ENCODE measurements at places on chromosomes 1 and 21.

DNA sequence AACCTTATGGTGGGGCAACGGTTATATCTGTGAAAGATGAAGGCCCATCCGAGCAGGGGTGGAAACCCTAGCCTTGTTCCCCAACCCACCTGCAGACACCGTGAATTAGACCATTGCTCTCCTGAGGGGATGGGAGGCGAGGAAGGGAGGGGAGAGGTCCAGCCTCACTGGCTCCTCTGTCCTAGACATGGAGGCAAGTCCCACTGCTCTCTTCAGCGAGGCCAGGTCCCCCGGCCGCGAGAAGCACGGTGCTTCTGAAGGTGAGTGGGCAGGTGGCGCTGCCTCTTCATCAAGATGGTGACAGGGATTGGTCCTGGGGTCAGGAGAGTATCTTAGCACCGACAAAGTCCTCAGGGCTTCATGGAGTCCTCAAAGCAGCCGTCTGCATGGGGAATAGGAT lies 59.3 kb downstream of the VWA5B1 start:
- DNase-seq, result no peak

- DNase-seq, result no peak
Observed at GRCh38 chr1:31216016-31216415, 23.7 kb downstream of the NKAIN1 start.

GRCh38 chr1:20685099-20685662 lies 24.0 kb upstream of the DDOST start:
- DNase-seq, result no peak

GRCh38 chr1:200776949-200777348 lies 38.3 kb downstream of the CAMSAP2 start:
- DNase-seq, result no peak

- DNase-seq, result no peak
Observed at GRCh38 chr1:24591781-24592180, 35.9 kb downstream of the NCMAP start.

- no peak for DNase-seq
Observed at GRCh38 chr1:201964261-201964660, 9.0 kb downstream of the TIMM17A start.

DNA sequence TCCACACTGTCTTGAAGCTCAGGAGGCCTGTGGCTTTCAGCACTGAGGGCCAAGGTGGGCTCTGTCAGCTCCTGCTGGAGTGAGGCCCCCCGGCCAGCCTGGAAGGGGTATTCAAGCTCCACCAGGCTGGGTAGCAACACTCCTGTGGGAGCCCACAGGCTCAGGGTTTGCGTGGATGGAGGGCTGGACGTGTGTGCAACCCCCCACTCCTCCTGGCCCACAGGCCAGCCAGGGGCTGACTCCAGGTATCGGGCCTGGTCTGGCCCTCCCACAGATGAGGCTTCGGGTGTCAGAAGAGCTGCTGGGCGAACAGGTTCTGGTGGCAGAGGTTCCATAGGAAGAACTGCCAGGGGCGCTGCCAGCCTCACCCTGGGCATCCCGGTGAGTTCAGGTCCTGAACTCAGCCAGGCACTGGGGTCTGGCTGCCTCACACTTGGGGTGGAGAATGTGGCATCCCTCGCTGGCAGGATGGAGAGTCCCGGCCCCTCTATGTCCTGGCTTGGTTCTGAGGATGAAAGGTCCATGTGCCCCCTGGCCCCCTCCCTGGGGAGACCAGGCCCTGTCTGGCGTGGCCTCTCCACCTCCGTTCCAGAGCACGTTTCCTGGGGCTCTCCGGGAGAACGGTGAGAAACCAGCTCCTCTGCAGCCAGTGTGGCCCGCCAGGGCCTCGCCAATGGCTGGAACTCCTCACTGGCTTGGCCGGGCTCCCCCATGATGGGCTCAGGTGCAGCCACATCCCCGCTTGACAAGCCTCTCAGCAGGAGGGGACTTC lies 64.6 kb upstream of the TARDBP start:
- DNase-seq, result no peak

- DNase-seq, result no peak
Observed at GRCh38 chr1:171219346-171220080, 28.8 kb upstream of the FMO1 start.

GRCh38 chr1:194624833-194625232 lies 1438.4 kb upstream of the B3GALT2 start:
- DNase-seq, result no peak

- peak; percentile 53 for DNase-seq
Observed at GRCh38 chr1:229342656-229343569, at the start of gene CCSAP. Gene CCSAP, minus strand, starts transcription at chr1:229343047. Its CDS starts 582 bp downstream, at chr1:229342465.

- no peak for DNase-seq
Observed at GRCh38 chr21:45158491-45159423, 84.4 kb downstream of the ADARB1 start.

DNA sequence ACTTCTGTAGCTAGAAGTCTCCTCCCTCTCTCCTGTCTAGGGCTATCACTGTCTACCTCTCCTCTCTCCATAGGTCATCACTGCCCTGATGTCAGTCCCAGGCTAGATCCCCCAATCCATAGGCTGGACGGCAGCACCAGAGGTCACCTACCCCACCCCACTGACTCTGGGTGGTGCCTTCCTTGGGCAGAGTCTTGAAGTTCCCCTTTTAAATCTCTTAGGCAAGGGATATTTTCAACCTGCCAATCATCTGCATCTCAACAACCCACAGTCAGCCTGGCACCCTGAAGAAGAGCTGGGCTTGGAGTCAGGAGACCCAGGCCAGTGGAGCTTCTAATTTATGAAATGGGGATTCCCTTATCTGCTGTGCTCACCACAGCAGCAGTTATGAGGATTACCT lies 13.2 kb downstream of the MYBPH start:
- DNase-seq, result no peak

DNA sequence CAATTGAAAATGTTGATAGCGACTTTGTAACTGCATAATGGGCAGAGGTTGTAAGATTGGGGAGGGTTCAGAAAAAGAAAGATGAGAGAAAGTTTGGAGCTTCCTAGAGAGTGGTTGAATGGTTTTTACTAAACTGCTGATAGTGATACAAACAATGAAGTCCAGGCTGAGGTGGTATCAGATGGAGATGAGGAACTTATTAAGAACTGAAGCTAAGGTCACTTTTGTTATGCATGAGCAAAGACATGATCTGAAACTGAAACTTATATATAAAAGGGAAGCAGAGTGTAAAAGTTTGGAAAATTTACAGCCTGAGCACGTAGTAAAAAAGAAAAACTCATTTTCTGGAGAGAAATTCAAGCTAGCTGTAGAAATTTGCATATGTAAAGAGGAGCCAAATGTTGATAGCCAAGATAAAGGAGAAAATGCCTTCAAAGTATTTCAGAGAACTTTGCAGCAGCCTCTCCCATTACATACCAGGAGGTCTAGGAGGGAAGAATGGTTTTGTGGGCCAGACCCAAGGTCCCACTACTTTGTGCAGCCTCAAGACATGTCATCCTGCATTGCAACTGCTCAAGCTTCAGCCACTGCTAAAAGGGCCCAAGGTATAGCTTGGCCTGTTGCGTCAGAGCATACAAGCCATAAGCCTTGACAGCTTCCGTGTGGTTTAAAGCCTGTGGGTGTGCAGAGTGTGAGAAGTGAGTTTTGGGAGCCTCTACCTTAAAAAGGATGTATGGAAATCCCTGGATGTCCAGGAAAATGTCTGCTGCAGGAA lies 843.9 kb downstream of the AMY1C start:
- no peak for DNase-seq

DNA sequence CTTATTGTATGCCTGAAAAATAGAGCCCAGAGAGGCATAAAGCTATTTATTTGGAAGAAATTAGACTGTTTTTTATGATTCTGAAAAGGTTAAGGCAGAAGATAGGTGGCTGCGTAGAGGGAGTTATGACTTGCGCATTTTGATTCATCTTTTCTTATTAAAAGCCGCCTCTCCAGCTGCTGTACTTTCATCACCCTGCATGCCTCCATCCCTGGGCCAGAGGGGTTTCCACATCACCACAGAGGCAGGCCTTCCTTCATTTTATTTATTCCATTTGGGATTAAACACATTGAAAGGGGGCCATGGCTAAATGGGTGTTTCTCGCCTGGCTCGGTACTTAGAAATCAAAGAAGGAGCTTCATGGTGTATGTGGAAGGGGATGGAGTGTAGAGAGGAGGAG lies 14.6 kb upstream of the RGS8 start:
- no peak for DNase-seq

DNA sequence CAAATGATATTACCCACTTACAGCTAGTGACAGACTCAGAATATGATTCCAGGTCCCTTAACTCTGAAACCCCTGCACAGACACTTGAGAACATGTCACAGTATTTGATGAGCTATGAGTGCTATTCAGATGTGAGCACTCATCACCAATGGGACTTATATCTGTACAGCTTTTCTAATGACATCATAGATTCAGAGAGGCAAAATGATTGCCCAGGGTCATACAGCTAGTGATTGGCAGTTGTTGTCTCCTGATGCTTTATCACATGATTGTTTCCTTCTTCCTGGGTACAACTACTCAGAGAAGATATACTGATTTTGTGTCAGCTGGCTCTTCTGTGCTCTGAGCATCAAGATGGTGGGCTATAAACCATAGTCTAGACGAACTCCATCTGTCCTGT lies 428.0 kb upstream of the BEND5 start:
- DNase-seq, result no peak

DNA sequence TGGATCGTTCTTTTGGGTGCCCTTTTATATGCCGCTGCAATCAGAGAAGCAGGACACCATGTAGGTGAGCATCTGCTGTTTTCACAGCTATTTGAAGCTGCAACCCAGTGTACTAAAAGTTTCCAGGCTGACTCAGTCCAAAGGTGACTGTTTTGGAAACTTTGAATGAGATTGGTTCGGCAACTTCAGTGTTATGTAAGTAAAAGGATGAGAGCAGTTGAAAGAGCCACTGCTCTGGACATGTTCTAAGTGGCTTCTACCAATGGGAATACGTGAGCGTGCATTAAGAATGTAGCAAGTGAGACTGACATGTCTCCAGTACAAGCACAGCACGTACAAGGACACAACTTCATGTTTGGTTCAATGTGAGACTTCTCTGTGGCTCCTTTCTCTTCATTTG lies 55.6 kb downstream of the DDR2 start:
- DNase-seq, result no peak

- no peak for DNase-seq
Observed at GRCh38 chr1:93679546-93679945, 2.1 kb downstream of the BCAR3 start.

DNA sequence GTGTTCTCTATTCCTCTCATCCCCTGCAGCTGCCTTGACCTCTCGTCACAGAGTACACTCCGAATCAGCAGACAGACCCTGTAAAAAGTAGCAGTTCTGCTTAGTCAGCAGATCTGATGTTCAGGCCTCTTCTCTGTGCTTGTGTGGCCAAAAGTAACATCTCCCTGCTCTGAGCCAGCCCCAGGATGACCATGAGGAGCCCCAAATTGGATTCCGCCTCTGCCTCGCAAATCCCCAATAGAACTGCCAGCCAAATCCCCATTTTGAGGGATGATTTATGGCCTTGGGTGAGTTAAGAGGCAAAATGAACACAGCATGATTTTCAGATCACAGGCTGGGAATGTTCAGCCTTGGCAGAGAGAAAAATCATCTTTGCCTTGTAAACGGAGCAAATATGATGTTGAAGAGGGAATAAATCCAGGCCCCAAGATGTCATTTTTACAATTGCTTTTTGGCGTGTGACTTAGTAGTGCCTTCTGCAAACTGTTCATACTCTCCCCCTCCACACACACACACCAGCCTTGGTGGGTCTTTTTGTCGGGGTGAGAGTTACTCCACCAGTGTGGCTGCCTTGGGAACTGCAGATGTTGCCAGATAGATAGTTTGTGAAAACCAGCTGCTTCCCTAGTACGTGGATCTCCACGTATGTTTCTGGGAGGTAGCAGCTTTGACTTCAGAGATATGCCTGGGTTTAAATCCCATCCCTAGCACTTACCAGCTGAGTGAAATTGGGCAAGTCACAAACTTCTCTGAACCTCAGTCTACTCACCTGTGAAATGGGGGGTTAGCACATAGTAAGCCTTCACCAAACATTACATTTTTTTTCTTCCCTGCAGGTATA lies 77.8 kb downstream of the MAN1C1 start:
- no peak for DNase-seq

- DNase-seq, result no peak
Observed at GRCh38 chr1:11340233-11340632, 67.2 kb downstream of the UBIAD1 start.

DNA sequence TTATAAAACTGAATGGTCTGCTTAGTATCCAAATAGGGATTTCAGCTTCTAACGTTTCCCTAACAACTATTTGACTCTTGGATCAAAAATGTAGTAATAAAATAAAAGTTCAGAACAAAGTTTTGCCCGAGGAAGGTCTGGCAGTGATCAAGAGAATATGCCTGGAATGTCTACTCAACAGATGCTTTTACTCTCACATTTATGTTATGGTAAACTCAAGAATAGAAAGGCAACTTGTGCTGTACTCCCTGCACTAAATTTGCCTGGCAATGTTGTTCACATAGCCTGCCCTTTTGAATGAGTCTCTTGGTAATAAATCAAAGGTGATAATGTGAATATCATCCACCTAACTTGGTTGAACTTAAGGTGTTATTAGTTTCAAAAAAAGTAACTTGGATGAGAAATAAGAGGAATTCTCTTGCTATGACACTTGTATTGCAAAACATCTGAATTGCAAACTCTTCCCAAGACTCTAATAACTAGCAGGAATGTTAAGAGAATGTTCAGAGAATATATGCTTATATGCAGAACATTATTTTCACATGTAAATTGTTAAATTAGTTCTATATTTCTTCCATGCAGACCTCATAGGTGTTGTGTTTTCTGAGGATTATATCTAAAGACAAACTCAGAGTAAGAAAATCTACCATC lies 215.8 kb downstream of the COL24A1 start:
- no peak for DNase-seq

DNA sequence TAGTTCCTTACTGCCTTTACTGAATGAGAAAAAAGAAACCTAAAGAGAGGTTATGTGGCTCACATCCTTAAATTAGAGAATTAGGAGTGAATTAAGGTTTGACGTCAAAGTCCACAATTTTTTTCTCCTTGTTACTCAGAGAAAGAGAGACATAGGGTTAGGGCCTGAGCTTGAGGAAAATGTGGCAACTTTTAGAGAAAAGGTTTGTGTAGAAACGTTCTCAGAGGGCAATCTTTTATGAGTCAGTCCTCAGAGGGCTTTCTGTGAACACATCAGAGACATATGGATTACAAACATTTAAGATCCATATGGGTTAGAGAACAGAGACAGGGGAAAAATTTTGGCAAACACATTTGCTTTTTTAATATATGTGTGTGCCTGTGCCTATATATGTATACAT lies 242.8 kb downstream of the TGFB2 start:
- DNase-seq, result no peak

GRCh38 chr21:35925497-35925896 lies 134.8 kb downstream of the SETD4 start:
- DNase-seq, result no peak

Data from stimulated activated CD8-positive, alpha-beta memory T cell treated with anti-CD3 and anti-CD28 coated beads, Interleukin-4, amount 100 ng/mL, for 48 hours (primary cell).